ENCODE measurements at places on chromosomes 11 and 22.

DNA sequence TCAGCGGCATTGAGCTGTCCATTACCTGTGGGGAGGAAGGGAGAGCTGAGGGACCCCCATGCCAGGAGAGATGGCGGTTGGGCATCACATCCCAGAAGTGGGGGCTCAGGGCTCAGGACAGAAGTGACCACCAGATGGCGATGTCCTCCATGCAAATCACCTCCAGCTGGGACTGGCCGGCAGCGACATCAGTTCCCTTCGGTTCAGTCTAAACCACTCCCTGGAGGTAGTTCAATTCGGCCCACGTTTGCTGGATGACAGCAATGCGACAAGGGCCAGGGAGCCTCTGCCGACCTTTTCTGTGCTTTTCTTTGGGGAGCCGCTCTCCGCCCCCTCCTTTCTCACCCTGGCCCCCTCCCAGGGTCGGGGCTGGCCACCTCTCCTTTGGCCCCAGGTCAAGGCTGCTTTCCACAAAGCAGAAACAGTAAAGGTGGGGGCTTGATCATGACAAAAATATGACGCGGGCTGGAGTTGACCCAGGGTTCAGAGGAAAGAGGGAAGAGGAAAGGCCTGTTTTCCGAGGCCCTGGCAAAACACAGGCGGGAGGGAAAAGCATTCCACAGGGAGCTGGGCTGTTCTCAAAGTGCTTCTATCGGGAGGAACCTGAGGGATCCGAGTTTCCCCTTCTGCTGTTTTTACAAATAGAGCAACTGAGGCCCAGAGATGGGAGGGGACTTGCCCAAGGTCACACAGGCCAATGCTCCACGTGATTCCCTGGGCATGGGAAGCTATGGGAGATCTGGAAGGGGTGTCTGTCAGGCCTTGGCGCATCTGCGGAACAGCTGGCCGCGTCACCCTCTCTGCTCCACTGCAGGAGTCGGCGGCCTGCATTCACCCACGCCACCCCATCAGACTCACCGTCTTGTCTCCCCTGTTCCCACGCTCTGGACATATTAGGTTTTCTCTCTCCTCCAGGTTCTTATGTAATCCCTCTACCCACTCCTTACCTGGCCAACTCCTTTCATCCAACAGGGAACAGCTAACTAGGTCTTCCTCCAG is 54.7 kb downstream of the FBXO7 start:
- peak; percentile 68 for DNase-seq

- DNase-seq: no peak
These were observed 2.4 kb upstream of the SLCO2B1 start for GRCh38 chr11:75148436-75148983.

DNA sequence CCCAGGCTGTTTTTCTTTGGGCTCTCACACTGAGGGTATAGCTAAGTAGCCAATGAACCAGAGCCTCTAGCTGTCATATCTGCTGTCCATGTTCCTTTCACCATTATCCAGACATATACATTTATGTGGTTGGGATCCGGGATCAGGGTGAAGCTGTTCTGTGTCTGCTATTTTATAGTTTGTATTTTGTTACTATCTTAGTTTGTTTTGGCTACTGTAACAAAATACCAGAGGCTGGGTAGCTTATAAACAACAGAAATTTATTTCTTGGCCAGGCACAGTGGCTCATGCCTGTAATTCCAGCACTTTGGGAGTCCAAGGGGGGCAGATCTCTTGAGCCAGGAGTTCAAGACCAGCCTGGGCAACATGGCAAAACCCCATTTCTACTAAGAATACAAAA is 40.5 kb upstream of the CABP7 start:
- DNase-seq: no peak

- DNase-seq: no peak
These were observed 12.8 kb downstream of the AQP11 start for GRCh38 chr11:77602381-77603088.

DNA sequence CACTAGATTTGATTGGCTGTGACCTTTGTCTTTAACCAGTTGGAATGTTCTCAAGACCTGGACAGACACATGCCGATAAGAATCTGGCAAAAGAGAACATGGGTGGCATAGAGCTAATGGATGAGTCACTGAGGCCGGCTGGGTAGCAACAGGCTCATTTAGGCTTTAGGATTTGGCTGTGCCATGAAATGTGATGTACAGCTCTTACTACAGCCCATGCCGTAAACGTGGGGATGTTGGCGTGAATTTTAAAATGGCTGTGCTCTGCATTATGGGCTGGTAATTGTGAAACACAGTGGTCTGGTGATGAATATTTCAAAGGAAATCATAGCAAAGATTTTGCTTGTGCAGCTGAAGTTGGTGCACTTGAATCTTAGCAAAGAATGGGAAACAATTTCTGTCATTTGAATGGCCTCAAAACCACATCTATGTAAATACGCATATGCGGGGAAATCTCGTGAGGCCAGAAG is 332.4 kb downstream of the TBC1D22A start:
- DNase-seq: no peak

- DNase-seq: no peak
These were observed 30.2 kb upstream of the RRM1 start for GRCh38 chr11:4064278-4064955.

DNA sequence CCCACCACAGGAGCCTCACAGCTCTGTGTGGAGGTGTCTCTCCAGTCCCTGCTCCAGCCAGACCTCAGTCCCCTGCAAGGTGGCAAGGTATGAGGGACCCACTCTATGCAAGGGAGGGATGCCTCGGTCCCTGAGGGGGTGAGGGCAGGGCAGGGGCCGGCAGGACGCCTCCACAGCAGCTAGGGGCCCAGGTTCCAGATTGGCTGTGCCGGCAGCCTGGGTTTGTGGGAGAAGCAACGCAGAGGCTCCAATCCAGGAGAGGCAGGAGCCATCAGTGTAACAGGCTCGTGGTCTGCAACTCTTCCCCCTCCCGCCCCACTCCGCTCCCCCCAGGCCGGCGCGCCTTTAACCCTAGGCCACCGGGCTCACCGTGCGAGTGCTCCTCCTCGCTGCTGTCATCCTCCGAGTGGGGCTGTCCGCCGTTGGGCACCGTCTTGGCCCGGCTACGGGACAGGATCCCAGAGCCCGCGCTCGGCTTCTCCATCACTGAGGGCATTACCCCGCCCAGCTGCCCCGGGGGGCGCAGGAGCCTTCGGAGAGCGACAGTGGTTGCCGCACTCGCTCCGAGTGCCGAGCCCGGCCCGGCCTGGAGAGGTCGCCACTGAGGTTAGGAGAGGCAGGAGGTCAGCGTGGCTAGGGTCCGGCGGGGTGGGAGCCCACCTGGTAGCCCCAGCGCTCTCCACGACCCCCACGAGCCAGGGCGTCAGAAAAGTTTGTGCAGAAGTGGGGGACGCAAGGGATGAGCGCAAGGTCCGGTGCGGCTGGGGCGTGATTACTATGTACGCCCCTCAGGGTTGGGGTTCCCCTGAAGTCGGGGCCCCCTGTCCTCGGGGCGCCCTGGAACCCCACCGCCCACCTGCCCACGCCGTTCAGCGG is 765 bp downstream of the RCOR2 start:
- DNase-seq: peak; percentile 37

- no peak for DNase-seq
These were observed 19.9 kb upstream of the TEF start for GRCh38 chr22:41361716-41362310.

- no peak for DNase-seq
These were observed 77.6 kb downstream of the LRRC32 start for GRCh38 chr11:76592961-76593360.

- DNase-seq: no peak
These were observed 63.3 kb upstream of the RTL6 start for GRCh38 chr22:44561139-44561840.

DNA sequence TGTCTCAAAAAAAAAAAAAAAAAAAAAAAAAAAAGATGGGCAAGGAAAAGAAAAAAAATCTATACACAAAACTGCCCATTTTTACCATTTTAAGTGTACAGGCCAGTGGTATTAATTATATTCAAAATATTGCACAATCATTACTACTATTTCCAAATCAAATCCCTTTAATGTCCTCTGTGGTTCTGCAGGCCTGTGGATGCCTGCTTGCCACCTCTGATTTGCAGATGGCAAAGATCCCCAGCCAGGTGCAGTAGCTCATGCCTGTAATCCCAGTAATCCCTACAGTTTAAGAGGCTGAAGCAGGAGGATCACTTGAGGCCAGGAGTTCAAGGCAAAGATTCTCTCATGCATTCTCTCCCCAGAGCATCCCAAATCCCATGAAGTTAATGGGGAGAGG is 20.2 kb downstream of the RFPL1 start:
- DNase-seq: no peak

- peak; percentile 73 for DNase-seq
These were observed 16.2 kb upstream of the CASTOR1 start for GRCh38 chr22:30305519-30305905.

DNA sequence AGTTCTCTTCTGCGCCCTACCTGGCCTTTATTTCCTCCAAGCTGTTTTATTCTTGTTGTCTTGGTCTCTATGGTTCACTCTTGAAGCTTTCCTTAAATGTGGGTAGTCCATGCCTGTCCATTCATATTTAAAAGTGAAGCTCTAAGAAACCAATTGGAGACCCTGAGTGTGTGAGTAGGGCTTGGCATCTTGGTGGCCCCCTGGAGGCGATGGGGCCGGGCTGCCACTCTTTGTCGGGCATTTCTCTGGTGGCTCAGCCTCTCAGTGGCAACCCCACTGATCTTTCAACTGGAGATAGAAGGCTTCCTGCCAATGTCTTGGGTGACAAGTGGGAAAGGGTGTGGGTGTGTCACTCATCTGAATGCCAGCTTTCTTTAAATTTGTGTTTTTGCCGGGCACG is 9.1 kb downstream of the TRPT1 start:
- no peak for DNase-seq

DNA sequence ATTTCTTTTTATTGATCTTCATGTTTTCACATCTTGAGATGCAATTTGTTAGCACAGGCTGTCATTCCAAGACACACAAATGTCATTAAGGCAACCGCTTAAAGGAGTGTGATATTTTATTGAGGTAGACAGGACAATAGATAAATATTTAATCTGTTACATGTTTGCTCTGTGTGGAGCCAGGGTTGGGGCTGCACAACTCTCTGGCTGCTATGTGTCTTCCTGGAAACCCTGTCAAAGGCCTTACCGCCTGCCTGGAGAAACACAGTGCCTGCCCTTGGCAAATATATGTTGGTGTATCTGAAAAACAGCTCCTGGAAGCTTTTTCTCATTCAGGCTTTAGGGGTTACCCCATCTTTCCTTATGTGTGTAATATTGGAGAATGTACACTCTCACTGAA is 139.7 kb upstream of the TEAD1 start:
- DNase-seq: no peak

DNA sequence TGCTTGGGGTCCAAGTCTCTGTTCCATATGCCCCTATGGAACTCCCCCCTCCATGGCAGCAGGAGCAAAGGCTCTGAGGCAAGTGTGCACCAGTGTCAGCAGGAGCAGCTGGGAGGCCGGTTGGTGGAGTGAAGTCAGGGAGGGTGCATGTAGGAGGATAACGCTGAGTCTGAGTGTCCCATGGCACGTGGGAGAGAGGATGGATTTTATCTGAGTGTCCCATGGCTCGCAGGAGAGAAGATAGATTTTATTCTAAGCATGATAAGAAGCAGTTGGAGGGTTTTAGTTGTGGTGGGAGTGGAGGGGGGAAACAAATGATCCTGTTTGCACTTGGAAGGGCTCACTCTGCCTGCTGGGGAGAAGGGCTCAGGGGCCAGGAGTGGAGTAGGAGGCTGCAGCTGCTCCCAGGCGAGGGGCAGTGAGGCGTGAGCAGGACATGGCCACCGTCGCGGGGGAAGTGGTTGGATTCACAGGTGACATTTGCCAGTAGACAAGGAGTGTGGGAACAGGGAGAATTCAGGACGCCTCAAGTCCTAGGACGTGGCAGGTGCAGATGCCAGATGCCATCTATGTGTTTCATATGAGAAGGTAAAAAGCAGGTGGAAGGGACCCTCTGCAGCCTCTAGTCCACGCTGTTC is 33.6 kb upstream of the PARVG start:
- DNase-seq: no peak

- no peak for DNase-seq
These were observed 14.5 kb downstream of the CSRP3 start for GRCh38 chr11:19187114-19187832.

- no peak for DNase-seq
These were observed 87.8 kb downstream of the SHANK2 start for GRCh38 chr11:71164621-71165020.

DNA sequence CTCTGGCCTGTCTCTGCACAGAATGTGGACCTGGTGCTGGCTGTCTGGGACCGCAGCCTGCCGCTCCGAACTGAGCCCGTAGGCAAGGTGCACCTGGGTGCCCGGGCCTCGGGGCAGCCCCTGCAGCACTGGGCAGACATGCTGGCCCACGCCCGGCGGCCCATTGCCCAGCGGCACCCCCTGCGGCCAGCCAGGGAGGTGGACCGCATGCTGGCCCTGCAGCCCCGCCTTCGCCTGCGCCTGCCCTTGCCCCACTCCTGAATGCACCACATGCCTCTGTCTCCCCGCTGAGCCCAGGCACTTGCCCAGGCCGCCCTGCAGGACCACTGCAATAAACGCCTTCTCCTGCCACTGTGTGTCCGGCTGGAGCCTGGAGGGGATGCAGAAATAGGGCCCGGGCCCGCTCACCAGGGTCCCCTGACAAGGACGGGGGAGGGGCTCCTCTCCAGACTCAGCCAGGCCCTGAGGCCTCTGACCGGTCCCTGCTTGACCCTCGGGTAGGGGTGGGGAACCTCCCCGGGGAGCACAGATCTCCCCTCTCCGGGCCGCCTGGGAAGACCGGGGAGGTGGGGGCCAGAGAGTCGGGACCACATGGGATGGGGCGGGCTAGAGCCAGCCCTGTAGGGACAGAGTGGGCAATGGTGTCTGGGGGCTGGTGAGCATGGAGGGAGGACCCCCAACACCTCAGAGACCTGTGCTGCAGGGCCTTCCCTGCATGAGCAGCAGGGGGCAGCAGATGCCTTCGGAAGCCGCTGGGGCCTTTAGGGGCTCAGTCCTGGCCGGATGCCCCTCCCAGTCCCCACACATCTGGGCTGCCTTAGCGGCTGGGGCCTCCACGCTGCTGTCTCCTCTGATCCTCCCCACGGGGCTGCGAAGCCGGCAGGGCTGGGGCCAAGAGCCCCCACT is 1.4 kb upstream of the TNNI2 start:
- DNase-seq: peak; percentile 65

GRCh38 chr11:68927280-68928135 is 23.8 kb downstream of the IGHMBP2 start:
- no peak for DNase-seq

DNA sequence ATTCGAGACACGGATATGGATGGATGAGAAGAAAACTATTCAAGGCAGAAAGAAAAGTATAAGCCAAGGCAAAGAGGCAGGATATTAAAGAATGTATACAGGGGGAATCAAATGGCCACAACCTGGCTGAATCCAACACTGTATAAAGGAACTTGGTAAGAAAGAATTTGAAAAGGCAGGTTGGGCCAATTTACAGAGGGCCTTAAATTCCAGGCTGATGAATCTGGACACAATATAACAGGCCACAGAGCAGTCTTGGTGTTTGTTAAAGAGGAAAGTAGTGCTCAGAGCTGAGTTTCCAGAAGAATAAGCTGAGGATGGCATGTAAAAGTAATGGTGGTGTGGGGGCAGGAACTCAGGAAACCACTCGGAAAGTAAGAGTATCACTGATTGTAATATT is 72.3 kb upstream of the POU2AF2 start:
- DNase-seq: no peak

GRCh38 chr11:125372911-125373310 is 123.2 kb downstream of the FEZ1 start:
- no peak for DNase-seq

- DNase-seq: no peak
These were observed 20.0 kb downstream of the PRR5L start for GRCh38 chr11:36316049-36316448.

GRCh38 chr22:25840167-25840566 is 98.2 kb downstream of the MYO18B start:
- DNase-seq: no peak
